Foreskin fibroblast (primary cell): ENCODE measurements at places on chromosomes 3 and 15.

GRCh38 chr15:68484696-68485400, 52.9 kb upstream of the ITGA11 start:
- DNase-seq = peak; percentile 18

GRCh38 chr3:134034005-134034785, 4.5 kb upstream of the SLCO2A1 start:
- no peak for DNase-seq

DNA sequence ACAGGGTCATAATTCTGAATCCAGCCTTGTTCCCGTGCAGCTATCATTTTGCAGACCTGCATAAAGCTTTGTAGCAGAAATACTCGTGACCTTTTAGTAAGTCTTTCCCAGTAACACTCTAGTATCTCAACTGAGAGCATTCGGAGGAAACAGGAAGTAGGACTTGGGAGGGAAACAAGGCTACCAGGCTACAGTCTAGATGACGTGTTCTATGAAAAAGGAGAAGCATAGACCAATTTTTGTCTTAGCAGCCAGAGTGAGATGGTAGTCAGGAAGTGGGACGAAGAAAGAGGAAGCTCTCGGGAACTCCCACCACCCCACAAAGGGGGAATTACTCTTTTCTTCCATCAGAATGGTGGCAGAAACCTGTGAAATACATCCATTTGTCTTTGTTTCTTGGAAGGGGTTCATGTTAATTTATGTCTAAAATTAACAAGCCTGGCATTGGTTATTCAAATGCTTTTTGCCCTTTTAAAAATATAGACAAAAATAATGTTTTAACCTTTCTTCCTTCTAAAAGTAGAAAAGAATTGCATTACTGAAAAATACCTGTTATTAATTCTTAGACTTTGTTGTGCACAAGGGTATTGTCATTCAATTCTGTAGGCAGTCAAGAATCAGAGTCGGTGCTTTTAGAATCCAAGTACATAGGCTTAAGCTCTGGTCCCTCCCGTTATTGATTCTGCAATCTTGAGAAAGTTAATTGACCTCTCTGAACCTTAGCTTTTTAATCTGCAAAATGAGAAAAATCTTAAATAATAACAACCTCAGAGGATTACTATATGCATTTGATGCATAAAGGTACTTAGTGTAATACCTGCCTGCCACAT, 1.6 kb upstream of the SUCNR1 start:
- DNase-seq = peak; percentile 12

DNA sequence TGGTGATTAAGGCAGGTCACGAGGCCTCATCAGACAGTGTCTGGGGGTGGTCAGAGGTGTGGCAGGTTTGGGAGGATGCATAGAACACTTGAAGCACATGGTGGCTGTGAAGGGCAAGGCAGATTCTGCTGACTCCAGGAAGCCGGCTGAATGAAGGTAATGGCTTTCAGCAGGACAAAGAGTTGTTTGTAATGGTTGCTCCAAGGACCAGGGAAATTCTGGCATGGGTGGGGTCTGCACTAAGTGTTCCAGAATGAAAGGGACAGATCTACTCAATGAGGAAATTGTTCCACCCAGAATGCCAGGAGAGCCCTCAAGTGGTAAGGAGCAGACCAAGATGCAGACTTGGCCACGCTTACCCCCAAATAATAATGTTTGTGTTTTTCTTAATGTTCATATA, 70.7 kb upstream of the ACAD9 start:
- no peak for DNase-seq

DNA sequence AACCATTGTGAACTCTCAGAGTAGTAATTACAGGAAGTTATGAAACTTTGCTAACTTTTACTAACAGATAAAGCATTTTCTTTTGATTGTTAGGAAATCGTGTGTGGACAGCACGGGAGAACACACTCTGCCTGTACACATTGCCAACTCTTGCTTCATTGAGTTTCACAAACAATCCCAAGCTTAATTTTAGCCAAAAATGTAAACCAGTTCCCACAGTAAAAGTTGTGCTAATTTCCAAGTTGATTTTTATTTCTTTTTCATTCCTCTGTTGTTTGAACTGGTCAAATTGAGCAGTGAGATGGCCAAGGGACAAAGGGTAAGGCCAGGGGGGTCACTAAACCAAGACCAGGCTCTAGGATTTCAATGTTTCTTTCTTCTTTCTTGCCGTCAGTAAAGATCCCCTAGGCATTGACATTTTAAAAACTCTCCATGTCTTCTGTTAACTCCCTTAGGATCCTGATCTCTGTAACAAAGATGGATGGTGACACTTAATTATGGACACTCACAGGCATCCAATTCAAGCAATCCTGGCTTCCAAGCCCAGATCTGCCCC, 414.9 kb downstream of the RBMS3 start:
- peak; percentile 83 for DNase-seq

DNA sequence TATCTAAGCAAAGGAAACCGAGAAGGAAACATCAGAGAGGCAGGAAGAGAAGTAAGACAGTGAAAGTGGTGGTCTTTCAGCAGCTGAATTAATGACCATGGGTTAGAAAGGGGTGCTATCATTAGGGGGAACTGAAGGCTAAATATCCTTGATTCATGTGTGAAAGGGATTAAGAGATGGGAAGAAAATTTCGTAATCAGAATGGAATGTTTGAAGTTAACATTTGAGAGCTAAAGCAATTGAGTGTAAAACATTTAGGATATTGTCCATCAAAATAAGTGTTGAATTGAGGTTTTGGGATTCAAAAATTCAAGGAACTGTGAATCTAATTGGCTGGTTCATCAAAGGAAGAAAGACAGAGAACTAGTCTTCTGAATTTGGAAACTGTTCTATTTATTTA, 4.1 kb upstream of the ECT2 start:
- no peak for DNase-seq
